ENCODE measurements at places on chromosomes 6 and 20. TPM values are rescaled to one million over a fixed set of nuclear protein-coding genes. Genes with fewer than 3 reads are reported as not detected.

GRCh38 chr6:43268355-43268700, 25.0 kb downstream of the TTBK1 start:
- DNase-seq = no peak

GRCh38 chr6:55058682-55059081, 115.6 kb upstream of the HCRTR2 start:
- no peak for DNase-seq

DNA sequence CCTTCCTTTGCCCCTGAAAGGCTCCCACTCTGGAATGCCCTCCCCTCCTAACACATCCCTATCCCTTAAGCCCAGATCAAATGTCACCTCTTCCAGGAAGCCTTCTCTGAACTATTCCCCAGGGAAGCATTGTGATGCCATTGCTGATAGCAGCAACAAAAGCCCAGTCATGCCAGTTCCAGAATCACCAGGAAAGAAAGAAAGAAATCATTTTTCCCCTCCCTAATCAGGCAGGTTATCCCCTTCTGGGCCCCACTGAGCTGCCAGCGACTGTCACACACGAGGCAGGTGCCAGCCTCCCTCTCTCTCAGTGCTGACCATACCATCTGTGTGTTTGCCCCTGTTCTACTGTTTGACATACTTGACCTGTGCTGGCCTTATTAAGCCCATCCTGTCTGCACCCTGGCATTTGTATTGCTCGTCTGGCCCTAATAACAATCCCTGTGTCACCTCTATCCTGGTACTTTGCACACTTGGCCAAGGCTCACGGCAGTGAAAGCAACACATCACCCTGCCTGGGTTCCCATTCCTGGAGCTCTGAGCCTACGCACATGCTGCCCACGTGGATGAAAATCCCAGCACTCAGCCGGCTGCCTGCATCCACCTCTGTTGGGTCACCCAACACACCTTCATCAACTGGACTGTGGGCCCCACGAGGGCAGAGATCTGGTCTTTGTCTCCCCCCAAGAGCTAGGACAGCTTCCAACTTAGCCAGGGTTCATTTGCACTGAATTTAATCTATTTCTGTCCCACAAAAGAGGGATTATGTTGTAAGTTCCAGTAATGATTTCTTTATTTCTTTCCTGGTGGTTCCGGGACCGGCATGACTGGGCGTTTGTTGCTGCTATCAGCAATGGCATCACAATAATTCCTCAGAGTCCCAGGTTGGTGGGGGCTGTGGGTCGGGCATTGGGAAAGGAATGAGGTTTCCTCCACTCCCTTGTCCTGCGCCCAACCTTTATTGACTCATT, 5.3 kb upstream of the BPIFB1 start:
- DNase-seq = no peak

- DNase-seq = no peak
Measured at GRCh38 chr20:32664012-32664677, 9.6 kb downstream of the C20orf203 start.

DNA sequence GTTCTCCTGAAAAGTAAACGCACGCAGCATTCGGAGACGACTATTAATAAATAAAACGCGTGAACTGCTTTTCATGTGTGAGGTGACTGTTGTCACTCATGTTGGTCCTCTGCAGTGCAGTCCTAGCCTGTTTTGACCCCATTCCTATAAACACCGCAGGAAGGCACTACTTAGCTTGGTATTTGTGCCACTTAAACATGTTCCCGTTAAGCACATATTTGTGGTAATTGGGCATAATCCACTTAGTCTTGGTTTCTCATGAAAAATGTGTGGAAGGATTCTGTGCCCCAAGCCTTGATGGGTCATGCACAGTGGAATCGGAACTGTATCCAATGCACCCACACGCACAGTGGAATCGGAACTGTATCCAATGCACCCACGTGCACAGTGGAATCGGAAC, 313.9 kb downstream of the THBS2 start:
- no peak for DNase-seq

DNA sequence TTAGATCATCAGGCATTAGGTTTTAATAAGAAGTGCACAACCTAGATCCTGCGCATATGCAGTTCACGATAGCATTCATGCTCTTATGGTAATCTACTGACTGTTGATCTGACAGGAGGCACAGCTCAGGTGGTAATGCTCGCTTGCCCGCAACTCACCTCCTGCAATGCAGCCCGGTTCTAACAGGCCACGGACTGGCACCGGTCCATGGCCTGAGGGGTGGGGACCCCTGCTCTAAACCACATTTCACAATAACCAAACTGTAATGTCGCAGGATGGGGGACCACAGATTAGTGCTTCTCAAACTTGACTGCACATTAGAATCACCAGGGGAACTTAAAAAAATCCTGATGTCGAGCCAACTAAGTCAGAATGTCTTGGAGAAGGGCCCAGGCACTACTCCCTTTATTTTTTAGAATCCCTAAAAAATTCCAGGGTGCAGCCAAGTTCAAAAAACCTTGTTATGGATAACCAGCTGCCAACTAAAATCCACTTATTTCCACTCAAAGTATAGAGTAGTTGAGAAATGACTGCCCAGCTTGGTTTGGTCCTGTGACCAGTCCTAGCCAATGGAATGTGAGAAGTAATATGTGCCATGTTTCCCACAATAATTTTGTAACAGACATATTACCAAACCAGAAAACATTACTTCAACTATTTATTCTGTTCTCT, 3.1 kb downstream of the SHPRH start:
- no peak for DNase-seq

DNA sequence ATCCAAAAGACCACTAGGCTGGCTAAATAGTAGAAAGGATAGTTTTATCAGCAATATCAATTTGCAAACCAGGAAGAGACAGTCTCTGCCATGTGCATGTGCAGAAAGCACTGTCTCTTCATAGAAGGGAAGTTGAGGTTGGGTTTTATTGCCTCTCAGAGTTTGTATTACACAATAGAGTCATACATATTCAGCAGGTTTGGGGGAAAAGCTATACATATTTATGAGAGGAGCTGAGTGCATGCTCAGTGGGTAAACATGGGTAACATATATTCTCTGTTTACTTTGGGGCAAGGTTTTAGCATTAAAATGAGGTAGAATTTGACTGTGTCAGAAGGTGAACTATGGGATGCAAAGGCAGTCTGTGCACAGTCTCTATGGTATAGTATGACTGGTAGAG, 14.9 kb downstream of the TMEM170B start:
- DNase-seq = no peak

DNA sequence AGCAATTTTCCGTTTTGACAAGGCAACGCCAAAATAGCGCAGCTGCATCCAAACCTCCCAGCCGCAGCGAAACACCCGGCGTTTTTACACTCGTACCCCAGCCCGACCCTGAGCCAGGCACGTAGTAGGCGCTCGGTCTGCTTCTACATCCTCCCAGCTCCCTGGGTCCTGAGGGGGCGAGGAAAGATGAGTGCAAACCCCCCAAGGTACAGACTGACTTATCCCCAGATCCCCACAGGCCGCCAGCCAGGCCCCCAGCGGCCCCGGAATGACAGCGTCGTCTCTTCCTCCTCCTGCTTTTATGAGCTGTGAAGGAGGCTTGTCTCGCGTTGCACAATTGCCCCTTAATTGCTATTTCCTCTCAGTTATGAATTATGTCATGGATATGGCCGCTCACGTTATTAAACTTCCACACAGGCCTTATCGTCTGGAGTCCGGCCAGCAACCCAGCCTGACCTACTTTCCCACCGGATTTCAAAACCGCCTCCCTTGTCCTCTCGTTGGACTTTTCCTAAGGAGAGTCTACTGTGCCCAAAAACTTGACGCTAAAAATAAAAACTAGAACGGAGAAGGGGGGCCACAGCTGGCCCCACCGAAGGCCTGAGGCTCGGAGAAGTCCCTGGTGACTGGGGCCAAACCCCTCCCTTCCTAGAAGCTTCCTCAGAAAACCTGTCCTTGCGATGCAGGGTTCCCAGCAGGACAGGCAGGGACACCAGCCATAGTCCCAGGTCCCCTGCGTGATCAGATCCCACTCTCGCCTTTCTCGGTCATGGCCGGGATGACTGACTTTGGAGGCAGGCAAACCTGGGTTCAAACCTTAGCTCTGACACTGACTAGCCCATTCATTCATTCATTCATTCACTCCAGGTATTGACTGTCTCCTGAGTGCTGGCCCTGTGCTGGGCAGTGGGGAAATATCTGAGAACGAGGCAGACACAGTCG, 130.9 kb upstream of the PTPN1 start:
- no peak for DNase-seq

DNA sequence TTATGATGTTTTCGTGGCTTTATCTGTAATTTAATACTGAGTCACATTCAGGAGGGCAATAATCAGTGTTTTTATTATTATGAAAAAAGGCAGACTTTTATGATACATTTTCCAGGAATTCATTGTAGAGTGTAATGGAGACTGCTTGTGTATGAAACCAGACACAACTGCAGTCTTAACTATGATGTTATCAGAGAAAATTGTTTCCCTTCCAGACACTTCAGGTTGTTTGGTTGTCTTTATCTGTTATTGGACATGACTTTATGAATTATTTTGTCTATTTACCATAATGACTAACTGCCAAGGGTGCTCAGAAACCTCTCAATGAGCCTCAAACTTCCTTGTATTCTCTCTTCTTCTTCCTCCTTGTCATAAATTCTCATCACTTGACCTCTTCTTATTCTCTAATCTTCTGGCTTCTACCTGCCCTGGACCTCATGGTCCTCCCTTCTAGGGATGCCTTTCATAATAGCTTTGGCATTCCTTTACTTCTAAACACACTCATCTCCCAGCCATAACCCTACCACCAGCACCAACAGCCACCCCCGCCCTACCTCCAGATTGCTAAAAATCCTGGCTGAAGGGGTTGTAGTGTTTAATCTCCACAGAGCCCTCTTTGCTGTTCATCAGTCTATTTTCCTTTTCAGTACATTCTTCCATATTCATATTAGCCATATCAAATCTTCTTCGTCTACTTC, 492.5 kb downstream of the CDKAL1 start:
- no peak for DNase-seq

GRCh38 chr20:59441860-59442810, 141.7 kb downstream of the EDN3 start:
- no peak for DNase-seq

DNA sequence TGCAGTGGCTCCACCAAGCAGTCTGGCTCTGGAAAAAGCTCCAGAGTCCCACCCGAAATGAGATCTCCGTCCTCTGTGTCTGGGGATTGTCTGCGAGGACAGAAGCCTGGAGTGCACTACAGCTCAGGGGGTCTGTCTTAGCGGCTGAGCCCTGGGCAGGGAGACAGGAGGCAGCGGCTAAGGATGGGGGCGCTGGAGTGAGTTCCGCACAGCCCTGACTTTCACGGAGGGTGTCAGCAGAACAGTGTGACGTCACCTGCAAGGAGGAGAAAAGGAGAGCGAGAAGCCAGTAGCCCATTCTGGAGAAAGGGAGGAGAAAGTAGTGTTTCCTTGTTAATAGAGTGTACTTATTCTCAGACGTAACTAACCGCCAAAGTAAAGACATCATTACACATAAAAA, 97.6 kb downstream of the FAM50B start:
- no peak for DNase-seq

GRCh38 chr6:154605882-154606370, 95.4 kb upstream of the CNKSR3 start:
- DNase-seq = no peak

- no peak for DNase-seq
Measured at GRCh38 chr6:52511572-52512151, 65.2 kb downstream of the TRAM2 start.

GRCh38 chr6:154112181-154112809, 73.3 kb downstream of the OPRM1 start:
- no peak for DNase-seq

GRCh38 chr6:106685833-106686232, 56.5 kb downstream of the QRSL1 start:
- DNase-seq = no peak

- no peak for DNase-seq
Measured at GRCh38 chr6:5672581-5673011, 334.1 kb downstream of the NRN1 start.

- DNase-seq = no peak
Measured at GRCh38 chr6:154360476-154360875, 3.9 kb upstream of the IPCEF1 start.

GRCh38 chr6:7440476-7440875, 50.9 kb downstream of the RIOK1 start:
- DNase-seq = no peak

GRCh38 chr6:11025130-11025529, 19.0 kb downstream of the ELOVL2 start:
- no peak for DNase-seq

GRCh38 chr20:32737371-32738223, 5.7 kb downstream of the COMMD7 start:
- DNase-seq = peak; percentile 56

- DNase-seq = no peak
Measured at GRCh38 chr6:286681-287488, 5.4 kb upstream of the DUSP22 start.

CDSN gene
- not detected for total RNA-seq

NR2E1 gene
- total RNA-seq = not detected

MYCT1 gene
- total RNA-seq = not detected

PNLDC1 gene
- 0.80 TPM for total RNA-seq

STX11 gene
- total RNA-seq = 23.3 TPM

ANKRD66 gene
- total RNA-seq = not detected

SGK2 gene
- 0.82 TPM for total RNA-seq

PGBD1 gene
- total RNA-seq = 2.3 TPM

PM20D2 gene
- 17.6 TPM for total RNA-seq
